Left lung (tissue), 14 donors: ENCODE measurements at places on chromosomes 4 and X. TPM values are rescaled to one million over a fixed set of nuclear protein-coding genes. Genes with fewer than 3 reads are reported as not detected.

DNA sequence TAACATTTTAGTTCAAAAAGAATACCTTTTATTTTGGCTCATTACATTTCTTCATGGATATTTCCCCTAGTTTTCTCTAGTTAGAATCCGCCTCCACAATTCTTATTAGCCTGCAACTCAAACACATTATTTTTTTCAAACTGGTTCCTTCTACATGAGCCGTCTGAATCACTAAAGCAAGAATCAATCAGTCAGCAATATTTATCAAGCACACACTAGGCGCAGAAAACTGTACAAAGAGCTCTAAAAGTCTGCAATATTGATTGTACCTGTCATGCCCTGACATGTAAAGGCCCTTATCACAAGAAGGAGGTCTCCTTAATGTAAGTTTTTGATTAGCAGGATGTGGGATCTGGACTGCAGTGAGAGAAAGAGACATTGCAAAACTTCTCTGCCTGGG is 94.8 kb upstream of the CENPE start:
- no peak for DNase-seq

TMEM154 gene
- total RNA-seq: 6.7 TPM

WNK3 gene
- total RNA-seq: 1.7 TPM

DNA sequence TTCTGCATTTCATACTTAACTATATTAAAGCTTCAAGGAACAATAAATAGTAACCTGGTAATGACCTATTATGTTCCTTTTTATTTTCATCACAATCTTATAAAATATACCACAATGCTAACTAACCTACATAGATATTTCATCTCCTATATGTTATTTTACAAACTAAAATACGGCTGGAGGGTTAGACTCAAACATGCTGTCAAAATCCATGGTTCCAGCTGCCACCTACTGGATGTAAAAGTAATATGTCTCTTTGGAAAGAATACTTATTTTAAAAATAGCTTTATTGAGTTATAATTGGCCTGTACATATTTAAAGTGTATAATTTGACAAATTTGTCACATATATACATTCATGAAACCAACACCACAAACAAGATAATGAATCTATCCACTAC is 15.0 kb downstream of the RGN start:
- no peak for DNase-seq

PRRG3 gene
- 2.1 TPM for total RNA-seq

GRCh38 chr4:131547506-131547981 is 1601.5 kb upstream of the PCDH10 start:
- DNase-seq: no peak

- DNase-seq: no peak
These were observed 361.5 kb upstream of the FMR1 start for GRCh38 chrX:147550217-147550616.

NPNT gene
- total RNA-seq: 380 TPM

DNA sequence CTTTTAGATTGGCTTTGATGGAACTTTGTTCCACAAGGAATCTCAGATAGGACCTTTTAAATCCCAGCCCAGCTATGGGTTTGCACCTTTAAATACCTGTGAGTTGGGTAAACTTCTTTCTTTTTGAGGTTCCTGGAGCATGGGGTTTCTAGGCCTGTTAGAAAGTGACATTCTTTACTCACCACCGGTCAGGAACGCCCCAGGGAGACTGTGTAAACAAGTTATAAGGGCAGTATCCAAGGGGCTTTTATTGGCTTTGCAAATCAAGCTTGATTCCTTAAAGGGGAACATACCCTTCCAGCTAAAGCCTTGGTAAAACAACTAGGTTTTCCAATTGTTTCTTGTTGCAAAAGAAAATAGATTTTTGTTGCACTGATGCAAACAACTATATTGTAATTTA is 93.4 kb downstream of the TENT5D start:
- no peak for DNase-seq

PLS3 gene
- total RNA-seq: 354 TPM

KCND1 gene
- 2.3 TPM for total RNA-seq

UCP1 gene
- not detected for total RNA-seq

DNA sequence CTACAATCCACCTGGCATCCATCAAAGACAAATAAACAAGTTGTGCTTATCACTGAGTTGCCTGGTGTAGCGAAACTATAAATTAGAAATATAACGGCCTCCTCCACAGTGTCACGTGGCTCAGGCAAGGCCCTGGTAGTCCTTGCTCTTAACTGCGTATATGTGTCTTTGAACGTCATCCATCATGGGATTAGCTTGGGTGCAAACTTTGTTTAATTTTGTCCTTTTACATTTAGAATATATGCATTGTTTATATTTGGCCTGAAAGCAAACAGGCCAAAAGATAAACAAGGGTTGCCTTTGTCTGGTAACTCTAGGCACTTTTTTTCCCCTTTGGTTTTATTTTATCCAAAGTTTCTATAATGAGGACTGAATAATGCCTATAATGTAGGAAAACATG is 184.9 kb downstream of the KIT start:
- DNase-seq: no peak

TET2 gene
- total RNA-seq: 33.2 TPM

DNA sequence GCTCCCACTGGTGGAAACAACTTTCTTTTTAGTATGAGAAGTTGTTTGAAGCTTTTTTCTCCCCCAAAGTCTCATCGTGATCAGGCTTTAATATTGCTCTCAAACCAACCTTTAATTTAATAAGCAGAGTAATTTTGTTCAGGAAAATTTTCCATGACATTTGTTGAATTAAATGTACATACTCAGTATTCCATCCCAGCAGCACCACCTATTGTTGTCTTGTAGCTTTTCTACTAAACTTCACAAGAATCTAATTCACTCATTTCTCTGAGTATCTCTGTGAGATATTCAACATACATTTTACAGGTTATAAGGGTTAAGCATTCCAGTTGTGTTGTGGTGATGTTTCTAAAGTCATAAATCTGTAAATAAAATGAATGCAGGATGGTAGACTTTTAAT is 218.3 kb upstream of the HAND2 start:
- DNase-seq: no peak

SH2D1A gene
- 1.1 TPM for total RNA-seq

DNA sequence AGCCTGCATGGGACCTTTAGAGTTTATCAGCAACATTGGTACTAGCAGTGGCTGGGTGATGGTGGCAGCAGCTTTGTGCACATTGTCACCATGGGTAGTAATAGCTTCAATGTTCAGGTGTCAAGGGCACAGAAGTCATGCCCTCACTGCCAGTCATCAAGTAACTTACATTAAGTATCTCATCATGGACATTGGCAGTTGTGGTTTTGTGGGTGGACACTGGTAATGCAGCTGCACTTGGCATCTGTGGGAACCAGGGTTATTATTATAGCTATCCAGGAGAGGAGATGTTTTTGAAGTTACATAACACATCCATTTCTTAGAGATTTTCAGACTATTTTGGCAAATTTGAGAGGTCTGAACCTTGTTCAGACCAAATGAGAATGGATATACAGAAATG is 243.2 kb upstream of the NOCT start:
- no peak for DNase-seq
